ENCODE measurements at places on chromosomes 5 and 9.

DNA sequence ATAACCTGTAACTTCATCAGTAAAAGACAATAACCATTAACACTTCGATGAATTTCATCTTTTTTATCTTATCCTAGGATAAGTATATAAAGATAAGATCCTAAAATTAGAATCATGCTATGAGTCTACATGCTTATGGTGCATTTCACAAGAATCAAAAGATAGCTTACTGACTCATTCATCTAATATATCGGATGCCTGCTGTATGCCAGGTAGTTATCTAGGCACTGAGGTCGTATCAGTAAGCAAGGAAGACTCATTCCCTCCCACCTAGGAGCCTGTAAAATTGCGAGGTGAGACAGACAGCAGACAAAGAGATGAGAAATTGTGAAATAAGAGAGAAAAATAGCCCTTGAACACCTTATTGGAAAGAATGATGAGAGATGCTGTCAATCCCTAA lies 240.6 kb upstream of the ADAMTSL1 start:
- no peak for DNase-seq

GRCh38 chr5:126938466-126938865 lies 91.9 kb downstream of the MARCHF3 start:
- no peak for DNase-seq

DNA sequence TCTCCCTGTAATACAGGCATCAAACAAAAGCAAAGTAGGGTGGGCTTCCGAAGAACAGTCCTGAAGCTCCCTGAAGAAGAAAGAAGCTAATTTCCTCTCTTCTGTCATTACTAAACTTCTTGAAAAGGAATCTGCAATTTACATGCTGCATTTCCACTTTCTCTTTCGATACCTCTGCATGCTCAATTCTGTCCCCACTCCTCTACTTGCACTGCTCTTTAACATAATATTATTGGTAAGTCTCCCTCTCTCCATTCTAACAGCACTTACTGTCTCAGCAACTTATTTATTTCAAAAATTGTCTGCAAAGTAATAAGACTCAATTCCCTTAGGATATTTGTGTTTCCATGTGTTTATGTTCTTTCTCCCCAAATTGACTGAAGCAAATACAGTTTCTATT lies 3.9 kb upstream of the PLPP1 start:
- DNase-seq, result no peak

DNA sequence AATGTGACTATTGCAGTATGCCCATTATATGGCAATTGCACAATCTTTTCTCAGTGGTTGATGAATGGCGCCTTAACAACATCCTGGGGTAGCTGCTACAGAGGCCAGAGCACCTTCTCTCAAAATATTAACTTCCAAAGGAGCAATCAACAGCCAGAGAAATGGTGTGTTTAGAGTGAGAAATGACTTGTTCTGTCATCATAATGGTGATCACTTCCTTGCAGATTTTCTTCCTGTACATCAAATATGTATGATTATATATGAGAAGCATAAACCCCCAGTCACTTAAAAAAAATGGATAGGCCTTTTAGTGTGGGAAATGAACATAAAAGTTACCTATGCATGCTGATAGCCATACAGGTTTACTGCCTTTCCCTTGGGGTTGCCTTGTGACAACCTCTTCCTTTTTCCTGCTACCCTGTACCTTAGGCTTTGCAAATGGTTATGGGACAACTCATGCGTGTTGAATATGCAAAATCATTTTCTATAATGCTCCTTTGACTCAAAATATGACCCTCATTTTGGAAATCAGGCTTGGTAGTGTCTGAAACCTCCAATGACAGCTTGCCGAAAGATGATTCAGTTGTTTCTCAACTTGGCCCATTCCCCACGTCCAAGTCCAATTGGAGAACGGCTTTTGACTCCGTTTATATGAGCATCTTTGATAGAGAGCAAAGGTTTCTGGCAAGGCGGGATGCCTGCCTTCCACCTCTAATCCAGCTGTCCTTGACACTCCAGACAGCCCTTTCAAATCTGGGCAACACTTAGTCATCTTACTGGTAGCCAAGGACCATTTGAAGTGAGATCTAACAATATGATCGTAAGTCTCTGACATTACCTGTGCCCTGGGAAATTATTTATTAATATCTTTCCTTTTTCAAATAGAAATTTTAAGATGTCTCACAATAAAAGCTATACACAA lies 69.3 kb downstream of the SLC1A1 start:
- DNase-seq, result no peak

DNA sequence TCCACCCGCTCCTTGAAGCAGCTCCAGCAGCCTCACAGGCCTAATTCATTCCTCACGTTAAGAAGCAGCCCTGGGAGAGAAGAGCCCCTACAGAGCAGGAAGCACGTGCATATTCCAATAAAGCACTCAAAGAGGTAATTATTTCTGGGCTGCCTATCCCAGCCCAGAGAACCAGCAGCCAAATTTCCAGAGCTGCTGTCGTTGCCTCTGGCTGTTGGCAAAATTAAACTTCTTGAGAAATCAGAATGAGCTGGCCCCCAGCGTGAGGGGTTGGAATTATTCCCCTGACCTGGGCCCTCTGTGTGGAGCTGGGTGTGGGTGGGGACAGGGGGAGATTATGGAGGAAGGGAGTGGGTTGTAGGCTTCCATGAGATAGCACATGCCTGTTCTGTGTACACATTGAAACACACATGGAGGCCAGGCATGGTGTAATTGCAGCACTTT lies 86.8 kb upstream of the HSPA9 start:
- DNase-seq, result no peak

GRCh38 chr5:131297886-131298285 lies 34.0 kb downstream of the CDC42SE2 start:
- no peak for DNase-seq

DNA sequence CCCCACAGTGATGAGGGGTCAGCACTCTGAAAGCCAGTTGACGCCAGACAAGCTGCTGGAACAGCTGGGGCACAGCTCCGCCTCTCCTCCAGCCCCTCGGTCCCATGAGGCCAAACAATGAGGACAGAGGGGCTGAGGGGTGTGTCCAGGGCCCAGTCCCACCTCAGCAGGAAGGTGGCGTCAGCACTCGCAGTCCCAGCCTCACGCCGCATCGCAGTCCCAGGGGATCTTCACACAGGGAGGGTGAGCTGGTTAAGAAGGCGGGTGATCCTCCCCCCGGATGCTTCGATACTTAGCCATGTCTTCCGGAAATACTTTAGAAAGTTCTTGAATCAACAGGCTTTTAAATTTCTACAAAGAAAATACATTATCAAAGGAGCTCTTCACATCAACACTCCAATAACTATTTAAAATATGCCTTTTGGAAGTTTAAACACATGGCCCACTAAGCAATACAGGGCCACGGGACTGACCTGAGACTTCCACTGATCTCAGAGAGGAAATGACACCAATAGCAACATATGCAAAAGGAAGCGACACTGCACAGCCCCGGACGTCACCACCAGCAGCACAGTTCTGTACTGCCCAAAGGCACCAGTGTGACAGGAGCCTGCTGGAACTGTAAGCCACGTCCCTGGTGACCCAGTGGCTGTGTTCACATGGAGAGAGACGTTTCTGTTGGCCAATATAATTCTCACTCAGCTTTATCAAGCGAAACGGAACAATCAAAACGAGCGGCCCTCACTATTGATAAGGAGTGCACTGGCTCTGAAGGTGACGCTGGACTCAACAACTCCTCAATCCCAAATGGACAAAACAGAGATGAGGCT lies 5.9 kb downstream of the MED10 start:
- no peak for DNase-seq

DNA sequence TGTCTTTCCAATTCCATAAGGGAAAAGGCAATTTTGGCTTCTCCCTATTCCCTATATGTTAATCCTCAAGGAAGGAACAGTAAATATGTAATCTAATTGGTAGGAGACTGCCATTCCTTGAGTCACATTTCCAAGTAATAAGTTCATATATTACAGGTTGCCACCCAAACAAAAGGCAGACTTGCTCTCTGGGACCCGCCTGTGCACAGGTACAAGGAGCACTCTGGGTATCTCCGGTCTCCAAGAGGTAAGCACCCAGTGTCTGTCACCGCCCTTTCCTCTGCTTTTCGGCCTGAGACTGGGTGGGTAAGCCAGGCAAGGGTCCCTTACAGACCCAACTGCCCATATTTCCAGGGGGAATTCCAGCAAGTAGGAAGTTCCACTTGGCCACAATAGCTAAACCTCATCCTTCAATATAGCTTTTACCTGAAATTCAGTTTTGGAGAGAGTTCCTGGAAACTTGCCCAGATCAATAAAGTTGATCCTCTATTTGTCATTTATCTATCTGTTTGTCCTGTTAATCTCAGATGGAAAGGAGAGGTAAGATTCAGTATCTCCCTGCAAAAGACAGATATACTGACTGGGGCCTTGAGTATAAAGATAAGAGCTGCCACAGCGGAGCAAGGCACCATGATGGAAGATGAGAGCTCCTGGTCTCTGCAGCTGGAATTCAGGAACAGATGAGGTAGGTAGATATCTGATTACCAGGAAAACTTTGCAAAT lies 81.8 kb downstream of the SUSD1 start:
- no peak for DNase-seq

DNA sequence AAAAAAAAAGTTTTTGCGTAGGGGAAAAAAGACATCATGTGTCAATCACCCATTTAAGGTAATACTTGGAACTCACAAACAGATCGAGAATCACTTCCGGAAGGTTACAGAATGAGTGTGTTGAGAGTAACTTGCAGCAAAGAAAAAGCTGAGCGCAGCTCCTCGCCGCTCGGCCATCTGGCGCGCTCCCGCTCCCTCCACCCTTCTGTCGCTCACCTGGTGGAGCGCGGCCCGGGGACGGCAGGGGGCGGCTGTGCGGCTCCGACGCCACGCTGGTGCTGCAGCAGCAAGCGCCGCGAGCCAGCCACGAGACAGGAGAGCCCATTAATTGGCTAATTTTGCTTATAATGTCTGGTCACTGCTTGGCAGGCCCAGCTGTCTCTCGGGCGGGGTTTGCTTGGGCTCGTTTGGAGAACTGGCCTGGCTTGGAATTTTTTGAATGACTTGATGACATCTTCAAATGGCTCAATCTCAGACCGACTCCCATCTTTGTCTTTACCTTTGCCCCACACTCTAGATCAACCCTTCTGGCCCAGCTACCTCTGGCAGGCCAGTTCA lies 601.8 kb downstream of the CCDC171 start:
- DNase-seq, result no peak

DNA sequence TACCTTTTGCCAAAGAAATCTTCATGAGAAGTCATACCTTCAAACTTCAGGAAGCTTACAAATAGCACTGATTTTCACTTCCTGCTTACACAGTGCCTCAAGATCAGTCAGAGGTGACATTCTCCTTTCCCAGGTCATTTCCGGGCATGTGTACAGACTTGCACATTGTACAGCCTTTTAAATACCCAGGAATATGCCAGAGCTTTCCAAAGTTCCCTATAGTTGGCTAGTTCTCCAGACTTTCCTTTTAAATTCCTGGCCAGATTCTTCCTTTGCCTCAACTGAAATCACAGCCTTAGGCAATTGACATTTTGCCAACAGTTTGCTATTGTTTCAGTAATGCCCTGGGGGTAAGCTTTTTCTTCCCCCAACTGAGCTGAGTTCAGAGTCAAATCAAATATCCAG lies 47.2 kb downstream of the RFX3 start:
- DNase-seq, result no peak

- DNase-seq, result peak; percentile 1
These were observed 19.4 kb downstream of the GARNL3 start for GRCh38 chr9:127283917-127284497.

DNA sequence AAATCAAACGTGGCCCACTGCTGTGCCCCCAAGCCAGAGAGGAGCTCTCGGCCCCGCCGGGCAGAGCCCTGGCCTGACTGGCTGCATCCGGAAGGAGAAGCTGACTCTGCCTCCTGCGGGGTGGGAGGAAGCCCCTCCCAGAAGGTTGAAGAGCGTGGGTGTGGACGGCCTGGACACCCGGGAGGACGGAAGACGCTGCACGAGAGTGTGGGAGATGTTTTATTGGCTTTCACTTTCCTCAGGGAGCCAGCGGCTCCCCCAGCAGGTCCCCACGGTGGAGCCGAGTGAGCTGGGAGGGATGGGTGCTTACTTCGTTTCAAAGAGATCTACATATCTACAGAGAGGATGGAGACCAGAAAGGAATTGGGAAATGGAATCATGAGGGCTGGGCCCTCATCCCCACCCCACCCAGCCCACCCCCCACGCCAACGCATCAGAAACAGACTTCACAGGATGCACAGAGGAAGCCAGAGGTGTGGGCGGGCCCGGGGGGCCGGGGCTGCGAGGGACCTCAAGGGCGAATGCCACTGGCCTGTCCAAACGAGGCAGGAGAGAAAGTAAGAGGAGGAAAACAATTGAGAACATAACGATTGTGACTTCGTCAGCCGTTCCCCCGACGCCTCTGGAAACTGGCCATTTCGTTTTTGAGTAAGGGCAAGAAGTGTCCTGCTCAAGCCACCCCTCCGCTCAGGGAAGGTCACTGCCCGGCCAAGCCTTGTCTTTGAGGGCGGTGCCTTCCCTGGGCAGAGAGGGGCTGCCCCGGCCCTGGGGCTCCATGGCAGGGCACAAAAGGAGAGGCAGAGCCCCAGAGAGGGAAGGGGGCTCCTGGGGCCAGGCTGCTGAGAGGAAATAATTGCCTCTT lies 32.1 kb downstream of the FAM163B start:
- DNase-seq, result no peak

GRCh38 chr9:22650946-22651345 lies 204.3 kb downstream of the DMRTA1 start:
- no peak for DNase-seq

DNA sequence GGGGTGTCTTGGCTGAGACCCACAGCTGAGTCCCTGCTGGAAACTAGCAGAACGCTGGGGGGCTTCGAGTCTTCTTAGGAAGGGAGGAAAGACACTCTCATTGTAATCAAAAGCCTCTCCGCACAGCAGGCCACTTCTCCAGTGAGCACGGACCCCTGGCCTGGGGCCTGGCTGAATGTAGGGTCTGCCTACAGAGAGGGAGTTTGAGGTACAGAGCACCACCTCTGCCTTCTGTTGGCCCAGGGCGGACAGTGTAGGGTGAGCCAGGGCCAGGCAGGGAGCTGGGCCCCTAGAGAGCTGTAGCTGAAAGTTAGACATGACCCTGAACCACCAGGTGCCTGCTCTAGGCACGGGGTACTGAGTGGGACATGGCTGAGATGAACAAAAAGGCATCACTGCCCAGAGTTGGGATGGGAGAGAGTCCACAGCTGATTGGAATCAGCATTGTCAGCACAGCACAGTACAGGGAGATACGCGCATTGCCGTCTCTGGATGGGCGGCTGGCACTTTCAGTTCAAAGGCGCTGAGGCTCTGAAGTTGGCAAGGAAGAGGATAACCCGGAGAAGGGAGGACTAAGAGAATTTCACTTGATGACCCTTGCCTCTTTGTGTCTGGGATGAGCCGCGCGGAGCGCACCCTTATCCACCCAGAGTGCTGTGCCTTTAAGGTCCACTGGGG lies 363 bp upstream of the SLC25A48 start:
- no peak for DNase-seq

- no peak for DNase-seq
These were observed 50.3 kb upstream of the AFAP1L1 start for GRCh38 chr5:149221326-149221725.

DNA sequence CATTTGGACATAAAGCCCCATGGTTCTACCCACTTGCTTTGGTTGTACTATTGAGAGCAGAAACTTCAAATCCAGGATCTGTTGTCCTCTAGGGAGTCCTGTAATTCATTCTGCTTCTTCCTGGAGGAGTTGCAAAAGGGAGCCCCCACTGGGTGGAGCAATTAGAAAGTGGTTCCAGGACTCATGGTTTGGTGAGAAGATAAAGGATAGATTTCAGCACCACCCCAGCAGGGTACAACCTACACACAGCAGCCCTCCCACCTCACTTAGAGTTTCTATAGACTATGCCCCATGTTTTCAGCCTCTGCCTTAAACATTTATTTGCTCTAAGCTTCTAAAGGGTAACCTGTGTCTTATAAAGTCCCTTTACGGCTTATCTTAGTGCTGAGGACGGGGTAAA lies 112.6 kb upstream of the ARRDC3 start:
- DNase-seq, result no peak

- DNase-seq, result no peak
These were observed 6.0 kb downstream of the CEL start for GRCh38 chr9:133067813-133068212.

All from stimulated activated CD8-positive, alpha-beta memory T cell treated with anti-CD3 and anti-CD28 coated beads, Interleukin-7, amount 100 ng/mL, for 1 hour (primary cell).